NCI-H345 (cell line): ENCODE measurements at places on chromosomes 3 and 15.

DNA sequence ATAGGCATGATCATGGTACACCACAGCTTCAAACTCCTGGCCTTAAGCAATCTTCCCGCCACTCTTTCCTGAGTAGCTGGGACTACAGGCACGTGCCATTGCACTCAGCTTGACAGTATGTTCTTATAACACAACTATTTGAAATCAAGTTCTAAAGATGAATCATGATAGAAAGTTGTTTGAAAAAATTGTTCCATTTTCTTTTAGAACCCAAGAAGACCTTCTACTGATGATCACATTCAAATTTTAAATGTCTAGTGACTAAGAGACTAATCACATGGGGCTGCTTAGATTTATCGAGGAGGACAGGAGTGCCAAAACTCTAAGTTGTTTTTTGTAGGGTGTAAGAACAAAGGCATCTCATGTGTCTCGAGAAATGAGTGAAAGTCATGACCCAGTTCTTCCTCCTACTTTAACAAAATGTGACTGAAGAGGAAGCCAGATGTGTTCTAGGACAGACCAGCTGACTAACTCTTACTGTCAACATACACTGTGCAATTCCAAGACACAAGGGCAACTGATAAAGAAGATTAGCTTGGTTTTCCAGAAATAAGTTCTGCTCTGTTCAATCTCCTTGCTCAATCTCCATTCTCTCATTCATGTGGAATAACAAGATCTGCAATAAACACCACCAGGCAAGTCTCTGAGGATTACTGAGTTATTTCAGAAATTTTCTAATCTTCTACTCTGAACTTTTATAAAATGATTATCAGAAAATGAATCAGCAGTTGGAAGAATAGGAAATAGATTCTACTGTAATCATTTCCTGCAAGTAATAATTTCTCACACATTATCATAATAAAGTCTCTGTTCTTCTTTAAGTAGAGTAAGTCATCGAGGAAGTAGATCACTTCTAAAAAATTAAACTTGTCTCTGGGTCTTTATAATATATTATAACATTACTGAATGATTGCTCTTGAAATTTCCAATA is 122.6 kb upstream of the CCNL1 start:
- DNase-seq: no peak

DNA sequence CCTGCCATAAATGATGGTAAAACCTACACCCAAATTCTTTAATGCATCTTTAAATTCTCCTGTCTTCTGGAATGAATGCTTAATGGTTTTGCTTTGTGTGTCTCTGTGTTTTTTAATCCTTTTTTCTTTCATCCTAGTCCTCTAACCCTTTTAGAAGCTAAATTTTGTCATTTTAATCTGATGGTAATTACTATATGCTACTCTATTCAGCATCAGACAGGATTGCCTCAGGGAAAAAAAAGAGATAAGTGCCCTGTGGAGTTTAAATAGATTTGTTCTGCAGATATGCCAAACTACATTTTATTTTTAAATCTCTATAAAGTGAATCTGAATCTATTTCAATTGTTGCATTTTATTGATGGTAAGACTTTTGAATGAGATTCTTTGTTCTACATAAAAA is 966.8 kb downstream of the NSUN3 start:
- no peak for DNase-seq

GRCh38 chr3:41102053-41102556 is 97.2 kb upstream of the CTNNB1 start:
- no peak for DNase-seq

GRCh38 chr3:119639494-119640350 is 20.7 kb downstream of the POPDC2 start:
- no peak for DNase-seq

GRCh38 chr3:103730744-103731143 is 1295.9 kb downstream of the ZPLD1 start:
- no peak for DNase-seq

DNA sequence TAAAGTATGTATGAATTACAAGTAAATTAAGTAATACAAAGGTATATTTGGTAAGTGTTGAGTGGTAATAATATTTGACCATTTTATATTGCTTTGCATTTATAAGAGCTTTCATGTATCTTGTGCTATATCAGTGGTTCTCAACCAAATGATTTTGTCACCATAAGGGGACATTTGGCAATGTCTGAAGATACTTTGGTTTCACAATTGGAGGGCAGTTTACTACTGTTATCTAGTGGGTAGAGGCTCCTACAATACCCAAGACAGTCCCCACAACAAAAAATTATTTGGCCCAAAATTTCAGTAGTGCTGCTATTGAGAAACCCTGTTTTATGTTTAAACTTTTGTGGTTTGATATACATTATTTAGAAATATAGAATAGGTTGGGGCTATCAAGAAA is 14.6 kb downstream of the TRPC1 start:
- no peak for DNase-seq

DNA sequence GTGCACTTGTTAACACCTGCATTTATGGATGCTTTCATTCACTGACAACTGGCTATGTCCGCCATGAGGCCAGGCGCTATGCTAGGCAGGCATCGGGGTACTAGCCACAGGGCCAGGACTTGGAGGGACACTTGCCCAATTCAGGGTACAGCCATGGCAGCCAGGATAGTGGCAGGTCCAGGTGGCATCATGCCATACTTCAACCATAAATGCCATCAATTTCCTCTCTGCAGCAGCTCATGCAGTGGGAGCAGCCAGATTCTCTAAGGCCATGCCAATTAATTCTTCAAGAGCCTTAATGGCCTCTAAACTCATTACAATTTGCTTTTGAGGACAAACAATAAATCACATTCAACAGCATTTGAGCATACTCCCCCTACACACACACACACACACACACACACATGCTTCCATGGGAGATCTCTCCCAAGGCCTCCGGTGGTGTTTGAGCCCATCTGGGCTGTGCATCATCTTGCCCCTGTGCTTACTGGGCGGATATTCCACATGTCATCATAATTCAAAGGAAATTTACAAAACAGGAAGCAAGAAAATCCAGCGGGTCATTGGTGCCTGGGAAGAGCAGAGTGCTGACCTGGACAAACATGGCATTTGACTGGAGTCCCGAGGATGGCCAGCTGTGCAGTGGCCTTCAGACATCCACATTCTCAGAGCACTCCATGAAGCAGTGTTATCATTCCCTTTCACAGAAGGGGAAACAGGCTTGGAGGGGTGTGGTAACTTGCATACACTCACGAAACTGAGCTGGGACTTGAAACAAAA is 109.1 kb downstream of the IQSEC1 start:
- no peak for DNase-seq

GRCh38 chr15:43901495-43901894 is 74.7 kb downstream of the WDR76 start:
- DNase-seq: no peak

GRCh38 chr15:62895905-62896316 is 146.6 kb upstream of the TPM1 start:
- DNase-seq: no peak

DNA sequence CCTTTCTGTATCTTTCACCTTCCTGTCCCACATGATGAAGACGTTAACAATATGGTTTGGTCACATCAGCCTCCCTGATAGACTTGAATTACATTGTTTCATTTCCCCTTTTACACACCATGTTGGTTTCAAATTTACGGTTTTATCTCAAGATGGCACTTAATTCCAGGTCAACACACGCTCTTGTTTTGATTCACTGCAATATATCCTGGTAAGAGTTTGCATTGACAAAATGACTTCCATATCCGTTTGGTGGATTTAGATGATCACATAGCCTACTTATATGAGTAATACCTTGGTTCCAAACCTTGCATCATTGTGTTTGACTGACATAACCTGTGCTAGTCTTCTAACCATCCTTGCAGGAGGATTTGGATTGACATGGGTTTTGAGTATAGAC is 499.4 kb downstream of the ROBO1 start:
- DNase-seq: no peak

- DNase-seq: no peak
These were observed 226.1 kb downstream of the OCA2 start for GRCh38 chr15:27873039-27873438.
